ENCODE measurements at places on chromosomes 1 and 21. TPM values are rescaled to one million over a fixed set of nuclear protein-coding genes. Genes with fewer than 3 reads are reported as not detected.

The CD247 gene
- total RNA-seq: 8.8 TPM

GRCh38 chr1:205294934-205295333 is 26.6 kb downstream of the NUAK2 start:
- H3K36me3 ChIP-seq: no peaks in the 10 kb centered on the region
- peaks cover 8% of the 10 kb centered on the region for H3K4me1 ChIP-seq
- no peaks in the 10 kb centered on the region for H3K27me3 ChIP-seq
- DNase-seq: no peak
- no peak overlapping the region for H3K4me3 ChIP-seq
- H3K27ac ChIP-seq: peak overlapping the region; percentile 78

GRCh38 chr21:15840406-15840805 is 110.6 kb downstream of the USP25 start:
- H3K4me3 ChIP-seq: no peak overlapping the region
- no peak overlapping the region for H3K27ac ChIP-seq
- DNase-seq: no peak

DNA sequence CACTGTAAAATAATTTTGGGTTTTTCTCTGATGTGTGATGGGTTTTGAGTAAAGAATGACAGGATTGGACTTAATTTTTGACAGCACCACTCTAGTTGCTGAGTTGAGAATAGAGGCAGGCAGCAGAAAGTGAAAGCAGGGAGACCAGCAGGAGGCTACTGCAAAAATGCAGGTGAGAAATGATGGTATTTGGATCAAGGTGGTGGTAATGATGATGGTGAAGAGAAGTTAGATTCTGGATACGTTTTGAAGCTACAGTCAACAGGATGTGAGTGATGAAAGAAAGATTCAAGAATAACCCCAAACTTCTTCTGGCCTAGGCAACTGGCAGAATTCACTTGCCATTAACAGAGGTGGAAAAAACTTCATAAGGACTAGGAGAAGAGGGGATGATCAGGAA is 14.8 kb upstream of the AK5 start:
- H3K4me1 ChIP-seq: no peaks in the 10 kb centered on the region
- H3K36me3 ChIP-seq: no peaks in the 10 kb centered on the region
- no peak overlapping the region for H3K4me3 ChIP-seq
- no peak overlapping the region for H3K27ac ChIP-seq
- DNase-seq: no peak
- H3K27me3 ChIP-seq: no peaks in the 10 kb centered on the region

The GNB1 gene
- 126 TPM for total RNA-seq

- no peaks in the 10 kb centered on the region for H3K4me1 ChIP-seq
- no peaks in the 10 kb centered on the region for H3K27me3 ChIP-seq
- no peak overlapping the region for H3K4me3 ChIP-seq
- no peak for DNase-seq
These were observed 4.4 kb downstream of the APCS start for GRCh38 chr1:159591981-159592380.

- DNase-seq: no peak
- no peaks in the 10 kb centered on the region for H3K36me3 ChIP-seq
- no peak overlapping the region for H3K4me3 ChIP-seq
- H3K27ac ChIP-seq: no peak overlapping the region
- no peaks in the 10 kb centered on the region for H3K4me1 ChIP-seq
These were observed 203.0 kb downstream of the RWDD3 start for GRCh38 chr1:95437011-95437410.

- no peak overlapping the region for H3K4me3 ChIP-seq
- H3K36me3 ChIP-seq: no peaks in the 10 kb centered on the region
- H3K27me3 ChIP-seq: no peaks in the 10 kb centered on the region
These were observed 64.8 kb downstream of the GNG12 start for GRCh38 chr1:67768480-67768879.

The FAM110D gene
- total RNA-seq: 6.7 TPM

The NENF gene
- total RNA-seq: 21.0 TPM

The RGSL1 gene
- total RNA-seq: not detected

The PLA2G5 gene
- 5.1 TPM for total RNA-seq

- no peaks in the 10 kb centered on the region for H3K27me3 ChIP-seq
- H3K4me3 ChIP-seq: peak overlapping the region; percentile 30
- no peaks in the 10 kb centered on the region for H3K36me3 ChIP-seq
- DNase-seq: peak; percentile 80
- H3K4me1 ChIP-seq: no peaks in the 10 kb centered on the region
These were observed 9.6 kb downstream of the TTLL10 start for GRCh38 chr1:1183221-1183747.

DNA sequence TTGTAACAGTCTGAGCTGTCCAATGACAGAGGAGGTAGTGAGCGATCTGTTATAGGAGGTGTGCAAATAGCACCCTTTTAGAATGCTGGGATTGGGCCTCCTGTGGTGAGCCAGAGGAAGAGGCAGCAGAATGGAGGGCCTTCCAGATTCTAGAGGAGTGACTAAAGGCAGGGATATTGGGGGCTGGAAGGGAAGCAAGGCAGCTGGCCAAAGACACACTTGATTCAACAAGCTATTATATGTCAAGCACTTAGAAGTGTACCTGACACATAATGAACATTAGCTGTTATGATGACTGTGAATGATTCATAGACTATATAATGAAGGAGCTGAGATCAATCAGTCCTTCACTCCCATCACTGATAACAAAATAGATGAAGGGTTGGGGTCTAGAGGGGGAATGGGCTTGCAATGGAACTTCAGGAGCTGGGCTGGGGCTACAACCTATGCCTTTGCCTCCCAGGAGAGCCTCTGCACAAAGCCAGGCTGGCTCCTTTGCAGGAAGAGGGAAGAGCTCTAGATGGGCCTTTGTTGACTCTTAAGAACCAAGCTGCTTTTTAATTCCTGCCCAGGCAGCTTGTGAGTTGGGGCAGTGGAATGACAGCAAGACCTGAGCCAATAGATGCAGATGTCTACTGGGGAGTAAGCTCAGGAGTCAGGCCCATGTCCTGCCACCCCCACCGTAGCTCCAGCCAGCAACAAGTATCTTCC is 2.3 kb upstream of the MKNK1 start:
- no peak for DNase-seq
- no peak overlapping the region for H3K4me3 ChIP-seq
- no peaks in the 10 kb centered on the region for H3K27me3 ChIP-seq
- no peak overlapping the region for H3K27ac ChIP-seq
- H3K4me1 ChIP-seq: peaks cover 40% of the 10 kb centered on the region
- peaks cover 10% of the 10 kb centered on the region for H3K36me3 ChIP-seq

DNA sequence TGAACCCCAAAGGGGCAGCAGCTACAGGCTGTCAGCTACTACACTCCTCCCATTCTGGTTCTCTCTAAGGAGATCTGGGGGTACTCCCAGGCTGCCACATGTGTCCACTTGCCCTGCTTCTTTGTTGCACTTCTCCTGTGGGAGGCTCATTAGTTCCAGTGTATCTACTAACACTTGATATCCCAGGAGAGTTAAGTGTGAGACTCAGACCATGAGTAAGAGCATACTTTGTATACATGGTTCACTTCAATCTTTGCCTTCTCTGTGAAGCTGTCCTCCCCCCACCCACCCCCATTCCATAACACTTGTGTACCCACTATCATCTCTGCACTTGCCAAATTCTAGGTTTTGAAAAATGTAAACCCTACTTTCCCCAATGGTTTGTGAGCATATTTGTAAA is 34.9 kb upstream of the GADD45A start:
- H3K27ac ChIP-seq: no peak overlapping the region
- no peaks in the 10 kb centered on the region for H3K27me3 ChIP-seq
- H3K4me3 ChIP-seq: no peak overlapping the region
- H3K36me3 ChIP-seq: no peaks in the 10 kb centered on the region
- DNase-seq: no peak

GRCh38 chr1:11611638-11612327 is 42.4 kb downstream of the FBXO2 start:
- no peaks in the 10 kb centered on the region for H3K36me3 ChIP-seq
- H3K4me1 ChIP-seq: no peaks in the 10 kb centered on the region
- no peaks in the 10 kb centered on the region for H3K27me3 ChIP-seq

The SLC27A3 gene
- 138 TPM for total RNA-seq

DNA sequence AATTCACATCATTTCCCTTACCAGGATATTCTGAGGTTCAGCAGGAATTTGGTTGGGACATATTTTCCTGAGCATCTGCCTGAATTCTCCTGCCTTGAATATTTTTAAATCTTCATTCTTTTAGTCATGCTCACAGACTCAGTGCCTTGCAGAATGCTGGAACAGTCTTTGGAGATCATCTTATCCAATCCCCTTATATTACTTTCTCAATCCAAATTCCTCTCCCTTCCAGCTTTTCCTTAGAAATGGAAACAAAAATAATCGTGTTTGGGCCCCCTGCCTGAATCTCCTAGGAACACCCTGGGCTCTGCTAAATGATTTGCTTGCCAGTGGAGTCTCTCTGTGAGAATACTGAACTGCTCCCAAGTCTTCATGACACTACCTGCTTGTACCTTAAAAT is 38.4 kb downstream of the LHX8 start:
- no peak overlapping the region for H3K27ac ChIP-seq
- no peak overlapping the region for H3K4me3 ChIP-seq
- DNase-seq: no peak
- no peaks in the 10 kb centered on the region for H3K36me3 ChIP-seq

- no peaks in the 10 kb centered on the region for H3K4me1 ChIP-seq
- no peak overlapping the region for H3K27ac ChIP-seq
- H3K36me3 ChIP-seq: no peaks in the 10 kb centered on the region
- H3K27me3 ChIP-seq: no peaks in the 10 kb centered on the region
These were observed 14.5 kb downstream of the SLC6A17 start for GRCh38 chr1:110164725-110165350.

- no peaks in the 10 kb centered on the region for H3K36me3 ChIP-seq
- peaks cover 10% of the 10 kb centered on the region for H3K4me1 ChIP-seq
- peaks cover 17% of the 10 kb centered on the region for H3K27me3 ChIP-seq
- DNase-seq: no peak
These were observed at the start of gene LPAR3 for GRCh38 chr1:84892705-84893618. LPAR3 (minus strand) TSS chr1:84893206; CDS start chr1:84866120, 27,086 bp downstream.

DNA sequence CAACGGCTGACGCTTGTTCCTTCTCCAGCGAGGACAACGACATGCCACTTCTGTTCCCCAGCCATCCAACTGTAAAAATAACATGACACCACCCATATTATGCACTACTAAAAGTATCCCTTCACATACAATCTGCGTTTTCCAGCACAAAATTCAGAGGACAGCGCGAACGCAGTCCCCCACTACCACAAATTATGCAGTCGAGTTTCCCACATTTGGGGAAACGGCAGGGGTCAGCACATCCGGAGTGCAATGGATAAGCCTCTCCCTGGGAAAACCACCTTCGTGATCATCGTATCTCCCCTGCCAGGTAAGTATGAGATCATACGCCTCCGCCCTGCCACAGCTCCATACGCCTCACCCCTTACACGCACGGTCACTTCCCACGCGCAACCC is 120.9 kb downstream of the PPIAL4G start:
- H3K27ac ChIP-seq: no peak overlapping the region
- peak overlapping the region; percentile 24 for H3K4me3 ChIP-seq
- H3K4me1 ChIP-seq: peaks cover 9% of the 10 kb centered on the region
- H3K36me3 ChIP-seq: no peaks in the 10 kb centered on the region

DNA sequence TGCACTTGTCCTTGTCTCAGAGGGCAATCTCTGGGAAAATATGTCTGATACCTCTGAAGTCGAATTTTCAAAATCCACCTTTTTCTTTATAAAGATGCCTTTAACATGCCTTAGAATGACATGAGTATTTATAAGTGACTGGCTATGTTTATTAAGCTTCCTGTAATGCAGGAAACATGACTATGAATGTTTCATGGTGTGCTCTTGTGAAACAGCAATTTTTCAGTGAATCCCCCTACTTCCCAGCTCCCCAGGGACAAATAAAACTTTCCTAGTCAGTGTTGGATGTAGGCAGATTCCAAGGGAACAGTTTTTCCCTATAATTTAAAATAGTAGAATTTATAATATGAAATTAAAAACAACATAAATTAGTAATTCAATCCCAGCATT is 437.0 kb downstream of the LMO4 start:
- H3K36me3 ChIP-seq: no peaks in the 10 kb centered on the region
- H3K4me3 ChIP-seq: no peak overlapping the region
- no peak overlapping the region for H3K27ac ChIP-seq
- no peaks in the 10 kb centered on the region for H3K4me1 ChIP-seq

DNA sequence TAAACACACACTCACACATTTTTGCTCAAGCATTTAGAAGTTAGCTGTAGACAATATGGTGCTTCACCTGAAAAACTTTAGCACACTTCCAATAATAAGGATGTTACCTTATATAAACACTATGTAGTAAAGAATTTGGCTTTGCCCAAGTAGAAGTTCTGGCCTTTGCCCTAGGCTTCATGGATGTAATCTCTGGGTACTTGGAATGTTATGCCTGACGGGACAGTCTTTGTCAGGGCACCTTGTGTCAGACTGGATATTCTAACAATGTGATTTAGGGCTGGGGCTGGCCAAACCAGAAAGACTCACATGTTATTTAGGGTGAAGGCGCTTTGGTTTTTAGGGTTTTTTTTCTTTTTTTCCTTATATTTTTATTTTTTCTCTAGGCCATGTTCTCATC is 34.8 kb upstream of the TRIM33 start:
- H3K27ac ChIP-seq: no peak overlapping the region
- DNase-seq: no peak
- H3K36me3 ChIP-seq: no peaks in the 10 kb centered on the region
- no peaks in the 10 kb centered on the region for H3K4me1 ChIP-seq
- H3K27me3 ChIP-seq: no peaks in the 10 kb centered on the region

The CD1D gene
- 5.2 TPM for total RNA-seq

The TNFRSF1B gene
- 70.0 TPM for total RNA-seq

The SYNC gene
- 28.3 TPM for total RNA-seq

DNA sequence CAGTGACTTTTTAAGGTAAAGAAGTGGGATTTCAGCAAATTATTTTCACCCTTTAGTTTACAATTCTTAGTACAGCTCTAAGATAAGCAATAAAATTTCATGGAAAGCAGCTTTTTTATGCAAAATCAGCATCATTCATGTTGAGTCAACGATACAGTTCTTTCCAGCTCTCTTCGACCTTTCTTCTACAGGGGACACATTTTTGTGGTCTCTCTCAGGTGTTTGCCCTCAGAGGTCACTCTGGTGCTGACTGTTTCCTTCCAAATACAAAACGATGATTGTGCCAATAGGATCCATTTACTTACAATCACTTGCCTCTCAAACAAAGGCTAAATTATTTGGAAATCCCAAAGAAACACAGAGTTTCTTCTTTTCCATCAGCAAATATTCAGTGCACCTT is 51.0 kb downstream of the PSMG1 start:
- peaks cover 4% of the 10 kb centered on the region for H3K4me1 ChIP-seq
- H3K27ac ChIP-seq: no peak overlapping the region
- H3K4me3 ChIP-seq: no peak overlapping the region
- no peaks in the 10 kb centered on the region for H3K36me3 ChIP-seq
- DNase-seq: no peak
- H3K27me3 ChIP-seq: no peaks in the 10 kb centered on the region
